ENCODE measurements at places on chromosomes 3 and 15.

GRCh38 chr3:48747015-48747615, 30.1 kb upstream of the IP6K2 start:
- peak; percentile 90 for DNase-seq

DNA sequence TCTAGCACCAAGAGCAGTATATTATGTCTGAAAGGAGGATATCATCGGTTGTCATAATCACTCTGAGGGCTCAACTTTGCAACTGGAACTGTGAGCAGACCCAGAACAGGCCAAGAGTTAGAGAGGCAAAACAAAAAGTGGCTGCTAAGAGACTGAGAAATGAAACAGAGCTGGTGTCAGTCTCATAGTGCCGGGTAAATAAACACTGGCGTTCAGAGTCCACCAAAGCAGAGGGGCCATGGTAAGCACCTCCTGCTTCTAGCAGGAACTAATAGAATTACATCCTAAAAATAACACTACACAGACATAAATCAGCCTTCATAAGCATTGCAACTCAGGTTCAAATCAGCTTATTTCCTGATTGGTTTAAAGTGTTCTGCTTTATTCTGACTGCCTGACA, 10.3 kb upstream of the IL12A start:
- DNase-seq: no peak

DNA sequence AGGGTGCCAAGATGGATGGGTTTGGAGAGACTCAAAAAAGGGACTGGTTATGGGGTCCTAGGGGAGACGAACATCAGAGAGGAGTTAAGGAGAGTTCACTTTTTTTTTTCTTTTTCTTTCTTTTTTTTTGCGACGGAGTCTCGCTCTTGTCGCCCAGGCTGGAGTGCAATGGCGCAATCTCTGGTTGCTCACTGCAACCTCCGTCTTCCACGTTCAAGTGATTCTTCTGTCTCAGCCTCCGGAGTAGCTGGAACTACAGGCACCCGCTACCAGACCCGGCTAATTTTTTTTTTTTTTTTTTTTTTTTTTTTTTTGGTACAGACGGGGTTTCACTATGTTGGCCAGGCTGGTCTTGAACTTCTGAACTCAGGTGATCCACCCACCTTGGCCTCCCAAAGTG, 1.2 kb downstream of the SPINT1 start:
- DNase-seq: no peak

- DNase-seq: no peak
Observed at GRCh38 chr15:93109336-93110102, 20.5 kb upstream of the RGMA start.

DNA sequence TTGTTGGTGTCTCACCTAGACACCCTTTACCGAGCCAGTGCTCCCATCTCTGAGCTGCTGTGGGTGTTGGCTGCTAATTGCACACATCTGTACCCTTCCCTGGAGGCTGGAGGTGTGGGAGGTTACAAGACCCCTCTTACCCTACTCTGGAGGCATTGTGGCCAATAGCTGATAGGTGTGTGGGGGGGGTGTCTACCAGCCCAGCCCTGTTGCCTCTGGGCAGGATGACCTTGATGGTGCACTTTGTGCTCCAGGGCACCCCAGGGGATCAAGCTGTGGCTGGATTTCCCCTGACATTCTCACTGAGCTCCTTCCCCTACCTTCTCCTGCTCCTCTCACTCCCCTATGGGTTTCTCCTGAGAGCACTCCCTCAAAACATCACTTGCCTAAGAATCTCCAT, 104.7 kb upstream of the ADPGK start:
- DNase-seq: no peak

GRCh38 chr15:80587007-80587406, 108.1 kb upstream of the ABHD17C start:
- no peak for DNase-seq

DNA sequence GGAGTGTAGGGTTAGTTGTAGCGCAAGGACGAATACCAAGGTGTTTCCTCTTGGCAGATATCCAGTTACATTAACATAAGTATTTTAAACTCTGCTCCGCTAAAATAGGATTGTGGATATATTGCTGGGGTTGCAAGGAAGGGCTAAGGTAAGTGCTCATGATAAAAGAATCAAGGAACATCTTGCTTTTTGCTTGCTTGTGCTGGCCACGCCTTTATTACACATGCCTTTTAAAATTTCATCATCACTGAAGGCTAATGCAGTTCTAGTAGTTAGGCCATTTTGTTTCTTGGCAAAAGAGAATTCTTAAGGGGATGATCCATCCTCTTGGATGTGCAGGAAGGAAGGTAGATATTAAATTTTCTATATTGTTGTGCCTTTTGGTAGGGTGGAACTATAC, 415.6 kb upstream of the TPM1 start:
- DNase-seq: no peak

Data from hippocampal formation (tissue), 2 donors.